ENCODE measurements at places on chromosomes 5 and 9.

DNA sequence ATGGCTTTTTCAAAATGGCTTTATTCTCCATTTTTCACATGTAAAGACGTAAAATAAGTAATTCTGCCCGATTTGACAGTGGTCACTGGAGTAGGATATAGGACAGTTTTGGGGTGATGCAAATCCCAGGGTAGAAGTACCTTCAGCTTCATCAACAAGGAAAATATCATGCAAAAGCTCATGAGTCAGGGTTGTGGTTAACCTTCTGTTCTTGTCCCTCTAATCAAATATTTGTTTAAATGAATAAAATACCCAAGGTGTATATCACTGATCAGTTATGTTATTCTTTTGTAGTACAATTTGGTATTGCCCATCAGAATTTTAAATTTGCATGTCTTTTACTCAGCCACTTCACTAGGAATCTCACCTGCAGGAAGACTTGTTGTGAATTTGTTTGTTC, 40.0 kb downstream of the FBXL7 start:
- no peak for DNase-seq

DNA sequence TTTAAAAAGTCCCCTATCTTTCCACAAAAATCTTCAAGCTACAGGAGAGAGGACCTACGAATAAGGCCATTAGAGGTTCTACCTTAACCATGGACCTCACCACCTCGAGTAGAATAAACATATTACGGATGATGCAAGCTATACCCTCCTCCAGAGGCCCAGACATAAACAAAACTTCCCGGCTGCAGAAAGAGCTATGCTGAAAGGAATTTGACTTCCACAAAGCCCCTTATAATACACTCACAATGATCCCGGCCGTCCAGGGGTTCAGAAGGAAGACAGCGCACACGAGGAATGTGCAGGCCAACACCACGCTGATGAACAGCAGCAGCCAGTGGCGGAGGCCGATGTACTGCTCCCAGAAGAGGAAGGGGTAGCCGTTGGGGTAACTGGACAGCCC, 59.0 kb downstream of the PTCH1 start:
- DNase-seq: no peak

DNA sequence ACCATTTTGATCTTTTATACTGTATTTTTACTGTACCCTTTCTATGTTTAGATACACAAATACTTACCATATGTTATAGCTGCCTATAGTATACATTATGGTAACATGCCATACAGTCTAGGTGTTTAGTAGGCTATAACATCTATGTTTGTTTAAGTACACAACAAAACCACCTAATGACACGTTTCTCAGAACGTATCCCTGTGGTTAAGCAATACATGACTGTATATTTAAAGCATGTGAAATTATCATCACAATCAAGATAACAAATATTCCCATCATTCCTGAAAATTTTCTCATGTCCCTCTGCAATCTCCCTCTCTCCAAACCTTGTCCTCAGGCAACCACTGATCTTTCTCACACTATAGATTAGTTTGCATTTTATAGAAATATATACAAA, 66.4 kb upstream of the SUSD1 start:
- DNase-seq: no peak

DNA sequence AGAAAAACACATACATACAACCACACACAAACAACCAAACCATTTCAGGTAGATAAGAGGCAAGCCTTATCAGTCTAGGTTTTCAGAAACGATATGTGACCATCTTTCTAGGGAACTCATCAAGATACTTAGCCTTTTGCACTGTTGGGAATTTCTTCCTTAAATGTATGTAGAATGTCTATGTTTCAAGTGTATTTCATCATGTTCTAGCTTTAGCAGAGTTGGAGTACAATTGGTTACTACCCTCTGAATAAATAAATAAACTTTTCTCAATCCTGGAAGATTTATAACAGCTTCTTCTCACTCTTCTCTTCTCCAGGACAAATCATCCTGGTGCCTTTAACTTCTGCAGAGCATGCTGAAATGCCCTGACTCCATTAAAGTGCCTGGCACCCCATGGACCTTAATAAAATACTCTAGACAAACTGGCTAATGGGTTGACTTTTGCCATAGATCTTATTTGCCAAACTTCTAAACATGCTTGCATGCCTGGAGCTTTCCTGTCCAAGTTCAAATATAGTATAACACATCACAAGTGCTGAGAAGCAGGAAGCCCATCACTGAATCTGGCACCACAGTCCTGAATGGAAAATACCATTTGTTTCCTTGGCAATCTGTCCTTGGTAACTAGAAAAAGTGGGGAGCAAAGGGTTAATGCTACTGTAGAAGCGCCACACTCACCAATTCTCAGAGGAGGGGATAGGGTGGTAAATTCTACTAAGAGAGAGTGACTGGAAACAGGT, 33.1 kb upstream of the ZNF462 start:
- no peak for DNase-seq

DNA sequence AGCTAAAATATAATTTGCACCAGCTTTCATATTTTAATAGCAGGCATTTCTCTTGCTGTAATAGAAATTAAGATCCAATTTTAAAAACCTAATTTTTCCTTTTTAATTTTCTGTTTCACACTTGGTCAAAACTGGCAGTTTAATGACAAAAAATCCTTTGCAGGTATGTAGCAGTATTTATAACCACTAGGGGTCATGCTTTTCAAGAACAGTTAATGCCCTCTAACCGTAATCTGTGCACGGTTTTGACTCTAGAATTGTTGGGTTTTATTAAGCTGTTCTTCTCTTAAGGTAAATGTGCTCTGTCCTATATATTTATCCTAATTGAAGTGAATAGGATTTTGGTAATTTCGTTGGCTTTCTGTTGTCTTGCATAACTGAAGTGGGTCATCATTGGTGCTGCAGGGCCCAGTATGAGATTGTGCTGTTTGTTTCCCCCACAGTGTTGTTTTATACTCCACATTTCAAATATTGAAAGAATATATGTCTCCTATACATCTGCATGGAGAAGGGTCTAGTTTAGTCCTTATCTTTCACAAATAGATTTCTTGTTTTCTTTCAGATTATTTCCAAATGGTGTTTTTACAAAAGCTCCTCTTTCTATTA, 107.4 kb downstream of the SCAMP1 start:
- DNase-seq: no peak

GRCh38 chr9:85515021-85515420, 226.7 kb downstream of the AGTPBP1 start:
- no peak for DNase-seq

DNA sequence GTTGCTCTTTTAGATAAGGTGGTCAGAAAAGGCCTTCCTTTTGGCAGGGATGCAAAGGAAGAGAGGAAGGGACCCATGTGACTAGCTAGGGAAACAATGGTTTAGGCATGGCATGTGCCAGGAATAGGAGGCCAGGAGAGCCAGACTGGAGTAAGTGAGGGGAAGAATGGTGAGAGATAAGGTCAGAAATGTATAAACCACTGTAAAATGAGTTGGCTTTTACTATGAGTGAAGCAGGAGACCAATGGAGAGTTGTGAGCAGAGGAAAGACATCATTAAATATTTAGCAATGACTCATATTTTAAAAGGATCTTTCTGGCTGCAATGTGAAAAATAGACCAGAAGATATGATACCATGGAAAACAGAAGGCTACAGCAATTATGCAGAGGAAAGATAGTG, 50.9 kb downstream of the AP3B1 start:
- DNase-seq: no peak
